ENCODE measurements at places on chromosomes 11 and 22. TPM values are rescaled to one million over a fixed set of nuclear protein-coding genes. Genes with fewer than 3 reads are reported as not detected.

The IGF2 gene
- 8.7 TPM for total RNA-seq

The ISX gene
- not detected for total RNA-seq

- DNase-seq: peak; percentile 43
These were observed 130.4 kb downstream of the SLC1A2 start for GRCh38 chr11:35288817-35289541.

DNA sequence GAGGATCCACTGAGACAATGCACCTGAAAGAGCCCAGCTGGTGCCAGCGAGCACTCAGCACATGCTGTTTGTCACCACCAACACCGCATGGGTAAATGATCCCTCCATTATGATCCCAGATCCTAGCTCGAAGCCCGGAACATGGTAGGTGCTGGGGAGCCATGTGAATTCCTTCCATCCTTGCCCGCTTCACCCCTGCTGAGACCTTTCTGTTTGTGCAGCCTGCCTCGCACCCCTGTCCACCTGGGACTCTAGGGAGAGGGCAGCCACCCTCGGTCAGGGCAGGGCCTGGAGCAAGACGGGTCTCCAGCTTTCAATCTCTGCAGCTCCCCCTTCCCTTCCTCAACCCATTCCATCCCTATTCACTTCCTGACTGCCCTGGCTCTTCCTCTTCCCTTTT is 116.2 kb upstream of the ALX4 start:
- no peak for DNase-seq
